HCEC 1CT (cell line): ENCODE measurements at places on chromosomes 7 and 10.

- DNase-seq, result no peak
Measured at GRCh38 chr7:135913404-135913803, 63.8 kb downstream of the MTPN start.

- no peak for DNase-seq
Measured at GRCh38 chr7:68694656-68695055, 903.6 kb upstream of the AUTS2 start.

GRCh38 chr7:6350433-6351058 lies 78.1 kb upstream of the CYTH3 start:
- DNase-seq, result no peak

- DNase-seq, result no peak
Measured at GRCh38 chr7:82865856-82866255, 296.8 kb downstream of the PCLO start.

DNA sequence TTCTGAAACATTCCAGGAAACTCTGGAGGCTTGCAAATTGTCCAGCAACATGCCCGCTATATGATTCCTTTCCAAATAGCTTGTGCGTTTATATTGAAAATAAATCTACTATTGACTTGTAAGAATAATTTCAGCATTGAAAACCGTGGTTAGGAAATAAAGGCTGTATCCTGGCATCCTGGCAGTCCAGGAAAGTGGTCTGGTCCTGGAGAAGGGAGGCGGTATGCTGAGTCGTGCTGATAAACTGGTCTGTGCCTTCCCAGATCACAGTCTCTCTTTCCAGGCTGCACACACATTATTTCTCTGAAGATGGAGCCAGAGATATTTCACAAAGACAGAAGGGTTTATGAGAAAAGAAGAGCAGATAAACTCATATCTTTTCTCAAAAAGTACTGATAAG lies 350.1 kb upstream of the COBL start:
- DNase-seq, result no peak

DNA sequence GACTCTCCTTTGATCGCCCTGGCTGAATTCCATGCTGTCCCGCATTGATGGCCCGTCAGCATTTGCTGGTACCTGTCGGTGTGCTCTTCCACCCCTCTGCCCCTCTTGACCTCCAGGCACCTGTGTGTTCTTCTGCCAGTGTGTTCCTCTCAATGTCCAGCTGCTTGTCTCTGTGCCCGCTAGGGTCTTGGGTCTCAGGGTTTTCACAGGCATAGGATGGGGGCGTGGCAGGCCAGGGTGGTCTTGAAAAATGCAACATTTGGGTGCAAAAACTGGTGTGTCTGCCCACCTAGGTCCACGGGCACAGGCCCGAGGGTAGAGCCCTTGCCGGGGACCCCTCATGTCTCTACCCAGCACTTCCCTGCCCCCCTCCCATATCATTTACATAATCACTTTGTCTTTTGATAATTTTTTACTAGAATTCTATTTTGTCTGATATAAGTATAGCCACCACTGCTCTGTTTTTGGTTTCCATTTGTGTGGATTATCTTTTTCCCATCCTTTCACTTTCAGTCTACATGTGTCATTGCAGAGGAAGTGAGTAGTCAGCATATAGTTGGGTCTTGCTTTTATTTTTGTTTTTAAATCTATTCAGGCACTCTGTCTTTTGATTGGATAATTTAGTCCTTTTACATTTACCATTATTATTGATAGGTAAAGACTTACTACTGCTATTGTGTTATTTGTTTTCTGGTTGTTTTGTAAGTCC lies 46.6 kb upstream of the ADRA2A start:
- DNase-seq, result no peak

DNA sequence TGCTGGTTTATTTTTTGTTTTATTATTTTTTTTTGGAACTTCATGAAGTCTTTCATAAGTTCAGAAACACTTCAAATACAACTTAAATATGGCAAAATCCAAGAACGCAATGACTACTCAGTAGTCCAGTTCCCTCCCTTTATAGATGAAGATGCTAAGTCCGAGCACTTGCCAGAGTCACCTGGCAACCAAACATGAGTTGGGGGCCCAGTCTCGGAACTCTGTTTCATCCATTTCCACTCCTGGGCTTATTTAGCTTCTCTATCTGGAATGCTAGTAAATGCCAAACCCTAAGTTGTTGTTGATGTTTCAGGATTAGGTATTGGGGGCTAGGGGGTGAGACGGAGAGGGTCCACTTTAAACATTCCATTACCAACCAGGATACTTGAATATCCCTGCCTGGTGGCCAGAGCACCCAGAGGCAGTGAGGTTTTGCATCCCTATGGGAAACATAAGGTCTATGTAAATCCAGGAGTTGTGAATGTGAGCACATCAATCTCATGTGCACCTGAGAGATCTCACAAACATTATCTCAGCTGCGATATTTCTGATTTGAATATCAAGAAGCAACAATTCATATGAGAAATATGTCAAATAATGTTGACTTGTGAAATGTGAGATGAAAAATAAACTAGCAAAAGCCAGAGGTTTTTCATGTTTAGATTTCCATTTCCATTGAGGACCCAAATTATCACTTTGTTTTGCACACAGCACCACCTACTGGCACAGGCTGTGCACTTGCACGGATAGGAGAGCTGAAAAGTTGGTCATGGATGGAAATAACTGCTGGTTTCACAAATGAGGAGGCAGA lies 129.3 kb downstream of the PKD1L1 start:
- DNase-seq, result peak; percentile 68

DNA sequence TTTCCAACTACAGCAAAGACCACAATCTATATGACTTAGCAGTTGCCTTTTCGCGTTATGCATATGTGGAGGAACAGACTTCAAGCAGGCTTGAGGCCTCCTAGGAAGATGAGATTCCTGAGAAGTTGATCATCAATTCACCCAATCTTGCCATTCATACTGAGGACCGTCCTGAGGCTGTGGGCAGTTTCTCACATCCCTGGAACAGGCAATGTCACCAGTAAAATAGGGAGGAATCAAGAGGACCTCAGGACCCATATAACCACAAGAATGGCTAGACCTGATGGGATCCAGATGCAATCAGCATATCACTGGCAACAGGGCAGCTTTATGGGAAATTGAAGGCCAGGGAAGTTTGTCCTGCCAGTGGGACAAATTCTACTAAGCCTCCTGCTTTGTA lies 17.3 kb downstream of the KDM7A start:
- DNase-seq, result no peak

DNA sequence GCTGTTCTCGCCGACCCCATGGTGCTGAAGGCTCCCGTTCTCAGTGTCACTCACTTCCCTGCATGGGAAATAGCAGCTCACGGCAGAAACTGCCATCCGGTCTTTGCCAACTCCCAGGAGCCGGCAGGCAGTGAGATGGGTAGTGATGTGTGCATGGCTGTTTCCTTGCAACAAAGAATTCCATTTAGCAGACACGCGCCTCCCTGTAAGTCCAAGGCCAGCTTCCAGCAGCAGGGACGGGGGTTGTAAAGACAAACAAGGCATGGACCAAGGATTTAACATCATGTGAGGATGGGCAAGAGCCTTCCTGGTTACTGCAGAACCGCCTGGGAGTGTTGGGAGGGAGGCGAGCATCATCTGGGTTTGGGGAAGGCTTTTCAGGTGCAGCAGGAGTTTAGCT lies 273.1 kb downstream of the GLRX3 start:
- no peak for DNase-seq

GRCh38 chr7:11726794-11727155 lies 105.2 kb downstream of the THSD7A start:
- DNase-seq, result peak; percentile 63

GRCh38 chr10:16662923-16663322 lies 141.2 kb upstream of the C1QL3 start:
- DNase-seq, result no peak

DNA sequence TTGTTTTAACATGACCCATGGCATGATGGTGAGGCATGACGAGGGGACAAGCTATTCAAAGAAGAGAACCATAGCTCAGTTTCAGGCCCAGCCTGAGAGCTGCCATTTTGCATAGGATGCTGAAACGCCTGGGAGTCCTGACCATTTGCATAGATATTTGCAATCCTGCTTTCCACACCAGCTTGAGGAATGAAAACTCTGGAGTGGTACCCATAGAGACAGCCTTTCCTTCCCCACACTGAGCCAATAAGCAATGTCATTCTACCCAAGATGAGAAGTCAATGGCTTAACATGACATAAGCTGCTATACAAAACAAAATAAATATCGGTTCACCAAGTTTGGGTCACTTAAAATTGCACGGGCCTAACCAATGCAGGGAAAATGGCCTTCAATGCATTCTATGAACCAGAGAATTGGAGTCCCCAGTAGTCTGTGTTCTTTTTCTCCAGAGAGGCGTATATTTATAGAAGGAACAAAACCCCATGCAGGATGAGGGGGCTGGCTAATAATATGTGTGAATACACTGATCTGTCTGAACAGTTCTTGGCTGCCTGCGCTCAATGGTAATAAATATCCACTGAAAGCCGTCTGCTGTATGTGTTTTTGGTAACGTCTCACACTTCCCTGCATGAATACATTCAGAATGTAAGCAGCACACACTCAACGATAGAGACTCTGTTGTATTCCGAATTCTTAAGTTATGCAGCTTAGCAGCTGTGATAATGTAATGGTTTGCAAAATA lies 329.3 kb downstream of the FRMD4A start:
- DNase-seq, result no peak

DNA sequence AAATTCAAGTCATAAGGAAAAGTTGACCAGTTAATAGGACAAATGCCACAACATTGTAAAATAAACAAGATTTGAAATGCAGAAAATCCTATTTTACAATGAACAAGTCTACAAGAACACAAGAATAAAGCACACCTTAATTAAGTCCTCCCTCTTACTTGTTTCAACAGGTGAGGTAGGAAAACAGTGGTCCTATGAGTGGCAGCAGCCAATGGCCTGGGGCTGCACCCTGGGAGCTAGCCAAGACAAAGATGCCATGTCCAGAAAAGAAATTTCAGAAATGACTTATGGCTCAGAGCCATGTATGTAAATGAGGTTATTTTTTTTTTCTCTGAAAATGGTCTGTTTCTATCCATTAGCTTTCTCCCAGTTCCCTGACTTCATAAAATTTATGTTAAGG lies 14.3 kb downstream of the KLLN start:
- no peak for DNase-seq

DNA sequence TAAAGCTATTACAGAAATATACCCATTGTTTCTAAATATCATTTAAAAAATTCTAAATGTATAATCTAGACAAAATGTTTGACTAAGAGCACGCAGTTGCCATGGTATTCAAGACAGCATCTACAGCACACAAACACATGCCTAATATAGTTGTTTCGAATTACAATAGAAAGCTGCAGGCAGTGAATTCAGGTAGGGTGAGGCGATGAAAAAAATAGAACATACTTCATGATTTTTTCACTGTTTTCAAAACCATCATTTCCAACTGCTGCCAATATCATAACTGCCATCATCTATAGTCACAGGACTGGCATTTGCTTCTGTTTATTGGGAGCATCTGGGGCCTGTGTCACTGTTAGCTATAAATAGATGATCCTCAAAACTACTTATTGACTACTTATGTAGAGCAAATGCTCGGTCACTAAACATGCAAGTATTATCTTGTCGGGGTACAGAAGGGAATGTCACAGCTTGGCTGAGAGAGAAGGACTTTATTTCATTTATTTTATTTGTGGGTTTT lies 34.4 kb upstream of the OTUD1 start:
- DNase-seq, result no peak

GRCh38 chr7:149727053-149727898 lies 46.1 kb downstream of the ZNF467 start:
- no peak for DNase-seq

- DNase-seq, result peak; percentile 30
Measured at GRCh38 chr10:6738112-6738768, 158.2 kb upstream of the PRKCQ start.

- no peak for DNase-seq
Measured at GRCh38 chr10:133336577-133337369, at the start of gene CALY. Gene CALY (minus strand): TSS chr10:133336896. CDS start chr10:133328989, 7,907 bp downstream.

DNA sequence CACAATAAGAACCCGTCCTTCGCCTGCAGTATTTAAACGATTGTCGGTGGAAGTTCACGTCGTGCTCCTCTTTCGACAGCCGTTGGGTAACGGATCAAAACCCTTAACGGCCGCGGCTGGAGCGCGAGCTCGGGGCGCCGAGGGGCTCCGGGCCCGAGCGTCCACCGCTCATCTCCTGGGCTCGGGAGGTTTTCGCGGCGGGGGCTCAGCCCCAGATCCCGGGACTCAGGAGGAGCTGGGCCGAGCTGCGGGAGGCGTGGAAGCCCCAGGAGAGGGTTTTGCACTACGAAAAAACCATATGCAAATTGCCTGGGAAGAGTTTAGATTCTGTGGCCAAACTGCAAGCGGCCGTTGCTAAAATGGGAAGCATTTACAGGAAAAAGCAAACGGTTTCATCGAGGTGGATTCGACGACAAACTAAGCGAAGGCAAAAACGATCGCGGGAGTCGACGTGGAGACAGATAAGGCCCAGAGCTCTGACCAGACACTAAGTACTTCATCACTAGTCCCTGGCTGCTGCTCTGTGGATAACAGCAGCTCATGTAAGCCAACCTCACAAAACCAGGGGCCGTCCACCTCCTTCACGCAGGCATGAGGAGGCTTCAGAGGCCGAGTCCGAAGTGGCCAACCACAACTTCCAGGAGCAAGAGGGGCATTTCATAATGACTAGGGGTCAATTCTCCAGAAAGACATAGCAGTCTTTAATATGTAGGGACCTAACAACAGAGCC lies 129.7 kb downstream of the MARCHF5 start:
- no peak for DNase-seq

DNA sequence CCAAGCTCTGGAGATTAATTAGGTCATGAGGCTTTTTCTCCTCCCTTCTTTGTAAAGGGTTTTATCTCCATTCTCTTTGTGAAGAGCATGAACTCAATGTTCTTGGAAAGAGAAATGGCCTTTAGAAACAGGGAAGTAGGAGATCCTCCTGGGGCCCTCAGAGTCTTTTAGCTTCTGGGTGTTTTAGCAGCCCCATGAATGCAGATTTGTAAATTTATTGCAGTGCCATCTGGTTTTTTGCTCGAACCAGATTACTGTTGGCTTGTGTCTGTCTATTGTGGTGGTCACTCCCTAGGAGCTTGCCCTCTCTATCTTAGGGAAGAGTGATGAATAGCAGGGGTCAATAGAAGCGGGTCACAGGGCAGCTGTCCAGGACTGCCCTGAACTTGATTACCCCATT lies 110.6 kb downstream of the BTRC start:
- DNase-seq, result no peak

GRCh38 chr10:80075781-80076180 lies 2.7 kb upstream of the TMEM254 start:
- peak; percentile 85 for DNase-seq
